ENCODE measurements at places on chromosomes 4 and X.

DNA sequence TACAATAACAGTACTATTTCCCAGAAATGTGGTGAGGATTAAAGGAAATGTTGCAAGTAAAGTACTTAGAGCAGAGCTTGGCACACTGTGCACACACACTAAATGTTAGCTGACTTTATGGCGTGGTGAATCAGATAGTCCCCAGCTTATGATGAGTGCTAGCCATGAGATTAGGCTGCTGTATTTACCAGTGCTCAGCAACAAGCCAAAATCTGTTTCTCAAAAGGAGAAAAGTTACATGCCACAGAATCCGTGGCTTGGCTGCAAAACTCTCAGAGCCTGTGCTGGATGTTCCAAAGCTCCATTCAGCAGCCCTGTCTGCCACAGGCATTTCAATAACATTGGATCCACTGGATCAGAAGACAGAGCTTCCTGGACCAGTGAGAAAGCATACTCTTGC lies 12.8 kb upstream of the STBD1 start:
- H3K27me3 ChIP-seq, result no peaks in the 10 kb centered on the region

DNA sequence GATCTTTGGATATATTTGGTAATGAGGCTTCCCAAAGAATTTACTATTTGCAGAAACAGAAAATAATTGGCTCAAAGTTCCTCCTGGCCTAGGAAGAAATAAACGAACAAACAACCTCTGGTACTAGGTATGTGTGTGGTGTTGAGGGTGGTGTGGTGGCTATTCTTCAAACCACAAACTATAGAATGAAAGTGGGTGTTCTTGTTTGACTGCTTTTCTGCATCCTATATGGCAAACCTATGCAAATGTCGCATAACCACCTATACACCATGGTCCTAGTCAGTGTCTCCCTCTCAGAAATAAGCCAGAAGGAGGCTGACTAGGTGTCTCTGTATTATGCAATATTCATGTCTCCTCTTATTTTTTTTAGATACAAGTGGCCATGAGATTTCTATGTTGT lies 106.6 kb upstream of the PCDH18 start:
- no peak for DNase-seq
- no peaks in the 10 kb centered on the region for H3K36me3 ChIP-seq
- no peak overlapping the region for H3K27ac ChIP-seq

DNA sequence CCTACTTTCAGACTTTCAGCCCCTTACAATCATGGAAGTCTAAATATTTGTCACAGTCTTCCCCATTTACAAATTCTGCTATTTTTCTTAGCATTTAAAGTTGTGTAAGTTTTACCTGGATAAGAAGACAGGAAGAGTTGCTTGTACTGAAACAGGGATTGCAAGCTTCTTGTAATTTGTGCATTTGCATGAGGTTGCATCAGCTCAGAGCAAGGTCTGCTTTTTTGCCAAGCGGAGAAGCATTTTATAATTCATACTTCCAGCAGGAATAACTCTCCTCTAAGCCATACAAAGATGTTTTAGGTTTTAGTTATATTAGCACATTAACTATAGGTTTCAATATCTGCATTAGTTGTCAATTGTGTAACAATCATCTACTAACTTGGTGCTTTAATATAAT lies 922.0 kb upstream of the PABPC4L start:
- no peak overlapping the region for H3K27ac ChIP-seq
- DNase-seq, result no peak
- no peaks in the 10 kb centered on the region for H3K27me3 ChIP-seq
- H3K4me3 ChIP-seq, result no peak overlapping the region

DNA sequence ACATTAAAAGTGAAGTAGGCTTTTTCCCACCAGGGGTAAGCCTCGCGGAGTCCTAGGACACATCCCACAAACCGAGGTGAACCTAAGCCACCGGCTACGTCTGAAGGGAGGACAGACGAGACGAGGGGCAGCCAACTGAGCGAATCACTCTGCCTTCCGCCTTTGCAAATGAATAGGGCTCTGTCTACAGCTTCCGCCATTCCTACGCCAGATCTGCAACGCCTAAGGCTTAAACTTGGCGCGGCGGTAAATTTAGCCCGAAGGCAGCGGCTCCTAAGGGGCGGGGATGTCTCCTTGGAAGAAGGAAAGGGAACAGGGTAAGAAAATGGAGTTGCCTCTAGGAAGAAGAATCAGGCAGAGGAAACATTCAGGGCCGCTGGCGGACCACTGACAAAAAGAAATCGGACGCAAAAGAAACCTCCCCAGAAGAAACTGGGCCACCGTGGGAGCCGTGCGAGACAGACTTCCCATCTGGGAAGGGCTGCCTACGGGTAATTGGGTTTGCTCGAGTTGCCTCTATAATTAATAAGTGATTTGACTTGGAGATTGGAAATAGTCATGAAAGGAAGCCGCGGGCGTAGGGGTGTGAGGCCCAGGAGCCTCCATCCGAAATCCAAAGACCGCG lies 90.5 kb downstream of the BCOR start:
- H3K4me1 ChIP-seq, result peaks cover 7% of the 10 kb centered on the region
- no peak overlapping the region for H3K27ac ChIP-seq
- H3K4me3 ChIP-seq, result no peak overlapping the region
- no peaks in the 10 kb centered on the region for H3K36me3 ChIP-seq

GRCh38 chr4:125389713-125390112 lies 75.0 kb downstream of the FAT4 start:
- DNase-seq, result no peak
- H3K27ac ChIP-seq, result peak overlapping the region; percentile 6
- H3K36me3 ChIP-seq, result no peaks in the 10 kb centered on the region
- H3K27me3 ChIP-seq, result no peaks in the 10 kb centered on the region
- H3K4me3 ChIP-seq, result no peak overlapping the region

DNA sequence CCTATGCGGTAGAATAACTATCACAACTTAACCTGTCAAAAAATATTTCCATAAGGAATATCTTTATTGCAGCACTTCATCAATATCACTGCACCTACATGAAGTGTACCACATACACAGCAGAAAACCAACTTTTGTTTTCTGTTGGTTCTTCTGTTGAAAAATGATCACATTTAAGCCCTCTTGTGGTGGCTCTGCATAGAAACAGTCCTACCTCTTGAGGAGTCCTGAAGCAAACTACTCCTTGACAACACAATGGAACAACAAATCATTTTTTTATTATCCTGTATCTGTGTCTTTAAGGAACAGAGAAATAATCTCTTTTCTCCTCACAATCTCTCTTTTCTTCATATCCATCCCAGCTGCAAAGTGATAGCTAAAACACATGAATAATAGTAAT lies 39.8 kb upstream of the ATOH1 start:
- DNase-seq, result peak; percentile 30
- H3K4me3 ChIP-seq, result no peak overlapping the region
- H3K36me3 ChIP-seq, result no peaks in the 10 kb centered on the region
- no peak overlapping the region for H3K27ac ChIP-seq

DNA sequence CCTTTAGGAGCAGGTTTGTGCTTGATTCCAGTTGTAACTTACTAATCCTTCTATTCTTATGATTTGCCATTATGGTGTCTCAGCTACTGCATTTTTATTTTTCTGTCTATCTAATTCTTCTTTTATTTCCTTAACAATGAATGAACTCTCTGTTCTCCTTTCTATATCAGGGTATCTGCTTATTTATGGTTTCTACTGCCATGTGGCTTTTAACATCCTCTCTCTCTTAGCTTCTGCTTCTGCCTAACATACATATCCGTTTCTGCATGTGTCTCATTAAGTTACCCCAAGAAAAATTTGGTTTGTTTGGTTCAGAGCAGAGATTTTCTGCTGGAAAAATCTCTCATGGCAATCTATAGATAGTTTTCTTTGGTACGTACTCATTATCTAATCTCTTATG lies 614.4 kb downstream of the RPA4 start:
- H3K4me3 ChIP-seq, result no peak overlapping the region
- no peaks in the 10 kb centered on the region for H3K4me1 ChIP-seq
- no peaks in the 10 kb centered on the region for H3K36me3 ChIP-seq
- H3K27ac ChIP-seq, result no peak overlapping the region
- DNase-seq, result no peak

DNA sequence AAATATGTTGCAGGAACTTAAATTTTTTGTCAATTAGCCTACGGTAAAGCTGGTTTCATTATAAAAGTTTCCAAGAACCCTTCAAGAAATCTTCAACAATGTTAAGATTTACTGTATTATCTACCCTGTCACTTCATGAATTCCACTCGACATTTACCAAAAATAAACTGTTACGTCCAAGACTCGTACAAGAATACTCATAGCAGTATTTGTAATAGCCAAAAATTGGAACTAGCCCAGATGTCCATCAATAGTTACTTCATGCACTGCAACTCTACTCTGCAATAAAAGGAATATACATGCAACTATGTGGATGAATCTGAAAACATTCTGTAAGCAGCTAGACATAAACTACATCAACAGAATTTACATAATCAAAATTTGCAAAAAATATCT lies 13.4 kb downstream of the RBMX start:
- no peak overlapping the region for H3K4me3 ChIP-seq
- no peaks in the 10 kb centered on the region for H3K4me1 ChIP-seq
- H3K27ac ChIP-seq, result no peak overlapping the region
- H3K27me3 ChIP-seq, result no peaks in the 10 kb centered on the region
- DNase-seq, result no peak

- no peak overlapping the region for H3K27ac ChIP-seq
- DNase-seq, result no peak
- no peaks in the 10 kb centered on the region for H3K4me1 ChIP-seq
- no peaks in the 10 kb centered on the region for H3K27me3 ChIP-seq
- H3K4me3 ChIP-seq, result no peak overlapping the region
Measured at GRCh38 chrX:55149242-55149641, 60.4 kb downstream of the PAGE2 start.

- H3K36me3 ChIP-seq, result no peaks in the 10 kb centered on the region
- no peak overlapping the region for H3K27ac ChIP-seq
- DNase-seq, result no peak
- H3K4me1 ChIP-seq, result no peaks in the 10 kb centered on the region
- no peaks in the 10 kb centered on the region for H3K27me3 ChIP-seq
Measured at GRCh38 chr4:26542991-26543390, 40.9 kb upstream of the TBC1D19 start.
